ENCODE measurements at places on chromosomes 5 and 9.

GRCh38 chr5:96335873-96336272 is 97.2 kb downstream of the PCSK1 start:
- no peak for DNase-seq

DNA sequence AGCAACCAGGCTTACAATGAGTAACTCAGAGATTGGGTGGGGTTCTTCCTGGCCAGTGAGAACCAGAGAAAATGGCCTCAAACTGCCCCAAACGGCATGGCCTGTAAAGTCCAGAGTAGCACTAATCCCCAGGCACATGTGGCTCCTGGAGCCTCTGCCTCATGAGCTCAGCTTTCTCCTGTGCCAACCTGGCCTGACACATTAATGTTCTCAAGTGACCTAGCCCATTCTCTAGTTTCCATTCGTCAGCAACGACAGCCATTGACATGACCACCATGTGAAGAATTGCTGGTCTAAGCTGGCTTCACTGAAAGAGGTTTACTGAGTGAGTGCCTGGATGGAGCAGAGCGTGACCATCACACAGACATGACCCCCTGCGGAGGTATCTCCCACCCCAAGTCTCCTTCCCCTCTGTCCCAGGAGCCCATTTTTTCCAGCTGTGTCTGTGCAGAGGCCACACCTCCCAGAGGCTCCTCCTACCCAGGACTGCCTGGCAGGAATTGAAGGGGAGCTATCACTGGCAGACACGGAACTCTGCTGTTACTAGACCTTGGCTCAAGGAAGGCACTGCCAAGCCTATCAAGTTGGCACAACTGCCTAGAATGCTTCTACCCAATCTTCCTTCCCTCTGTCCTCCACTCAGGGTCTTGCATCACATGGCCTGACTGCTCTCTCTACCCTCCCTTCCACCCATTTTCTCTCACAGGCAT is 59.0 kb upstream of the BOD1 start:
- no peak for DNase-seq

DNA sequence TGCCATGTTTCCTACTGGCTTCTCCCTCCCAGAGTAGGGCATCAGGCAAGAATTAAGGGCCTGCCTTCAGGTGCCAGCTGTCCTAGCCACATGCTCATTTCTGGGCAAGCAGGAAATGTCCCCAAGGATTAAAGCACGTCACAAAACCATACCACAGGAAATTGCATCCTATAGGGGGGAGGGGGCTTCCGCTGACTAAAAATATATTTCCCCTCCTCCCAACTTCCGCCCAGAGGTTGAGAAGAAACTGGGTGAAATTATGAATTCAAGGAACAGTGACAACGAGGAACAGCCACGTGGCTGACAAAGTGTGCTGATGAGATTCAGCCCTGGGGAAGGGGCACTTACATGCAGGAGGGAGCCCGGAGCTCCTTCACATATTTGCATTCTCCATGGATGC is 4.1 kb downstream of the HBEGF start:
- no peak for DNase-seq

- no peak for DNase-seq
Observed at GRCh38 chr9:33245341-33245740, 5.4 kb downstream of the SPINK4 start.

- no peak for DNase-seq
Observed at GRCh38 chr5:50435168-50435567, 5.9 kb downstream of the EMB start.

DNA sequence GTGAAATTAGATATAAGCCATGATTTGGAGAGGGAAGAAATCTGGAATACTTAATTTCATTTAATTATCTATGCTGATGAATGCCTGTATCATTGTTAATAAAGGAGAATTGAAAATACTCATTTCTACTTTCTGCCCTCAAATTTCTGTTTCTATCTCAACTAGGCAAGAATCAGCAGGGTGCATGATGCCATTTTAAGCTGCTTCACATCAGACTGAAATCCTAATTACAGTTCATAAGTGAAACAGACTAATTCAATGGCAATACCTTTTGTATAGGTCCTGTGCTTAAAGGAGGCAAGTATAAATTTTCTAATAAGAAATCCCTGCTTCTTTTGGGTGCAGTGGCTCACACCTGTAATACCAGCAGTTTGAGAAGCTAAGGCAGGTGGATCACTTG is 22.3 kb upstream of the TAL2 start:
- DNase-seq, result no peak

All from NCI-H1105 (cell line).